ENCODE measurements at places on chromosomes 2 and 18. TPM values are rescaled to one million over a fixed set of nuclear protein-coding genes. Genes with fewer than 3 reads are reported as not detected.

HOXD9 gene
- not detected for polyA plus RNA-seq

KIF1A gene
- polyA plus RNA-seq, result 4.3 TPM

AGXT gene
- not detected for polyA plus RNA-seq

ZNF804A gene
- polyA plus RNA-seq, result 0.24 TPM

MAP3K19 gene
- not detected for polyA plus RNA-seq

GAD1 gene
- polyA plus RNA-seq, result 2.5 TPM

Measured in muscle of arm (tissue), 14 donors.